ENCODE measurements at places on chromosomes 1 and 21.
A peak's percentile ranks its signal among the peaks of the same experiment; 100 is the strongest.

GRCh38 chr1:154418062-154418921 lies 13.1 kb downstream of the IL6R start:
- DNase-seq: peak; percentile 44

DNA sequence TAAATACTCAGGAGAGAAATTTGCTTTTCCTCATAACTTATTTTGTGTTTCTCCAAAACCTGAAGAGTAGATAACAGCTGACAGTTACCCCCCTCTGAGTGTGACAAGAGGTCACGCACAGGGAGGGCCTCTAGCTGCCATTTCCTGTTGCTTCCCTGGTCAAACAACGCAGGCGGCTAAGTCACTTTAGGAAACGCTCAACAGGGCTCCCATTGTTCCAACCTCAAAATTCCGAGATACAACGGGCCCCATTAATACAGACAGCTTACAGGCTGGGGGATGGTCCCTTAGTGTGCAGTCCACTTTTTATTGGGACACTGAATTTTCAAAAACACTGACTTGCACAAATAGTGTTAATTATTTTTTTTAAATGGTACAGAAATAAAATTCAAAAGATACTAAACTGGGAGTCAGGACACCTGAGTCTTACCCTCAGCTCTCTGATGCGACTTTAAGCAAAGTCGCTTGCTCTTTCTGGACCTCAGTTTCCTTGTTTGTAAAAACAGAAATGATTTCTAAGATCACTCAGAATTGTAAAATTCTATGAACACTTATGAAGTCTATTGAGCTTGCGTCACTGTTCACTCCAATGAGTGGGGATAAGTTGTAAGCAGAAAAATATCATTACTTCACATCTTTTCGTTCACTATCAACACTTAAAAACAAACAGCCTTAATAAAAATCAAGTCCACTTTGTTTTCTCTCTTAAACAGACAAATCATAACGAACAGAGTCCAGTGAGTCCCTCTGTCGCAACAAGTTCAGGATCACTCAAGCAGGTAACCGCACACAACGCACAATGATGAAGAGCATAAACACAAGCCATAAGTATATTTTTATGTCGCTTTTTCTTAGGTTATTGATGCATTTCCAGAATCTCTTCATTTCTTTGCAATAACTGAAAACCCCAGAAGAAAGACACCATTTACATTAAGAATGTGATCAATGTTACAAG lies 13.5 kb downstream of the LZIC start:
- no peak for DNase-seq

GRCh38 chr1:51740652-51741051 lies 123.8 kb downstream of the OSBPL9 start:
- DNase-seq: no peak

DNA sequence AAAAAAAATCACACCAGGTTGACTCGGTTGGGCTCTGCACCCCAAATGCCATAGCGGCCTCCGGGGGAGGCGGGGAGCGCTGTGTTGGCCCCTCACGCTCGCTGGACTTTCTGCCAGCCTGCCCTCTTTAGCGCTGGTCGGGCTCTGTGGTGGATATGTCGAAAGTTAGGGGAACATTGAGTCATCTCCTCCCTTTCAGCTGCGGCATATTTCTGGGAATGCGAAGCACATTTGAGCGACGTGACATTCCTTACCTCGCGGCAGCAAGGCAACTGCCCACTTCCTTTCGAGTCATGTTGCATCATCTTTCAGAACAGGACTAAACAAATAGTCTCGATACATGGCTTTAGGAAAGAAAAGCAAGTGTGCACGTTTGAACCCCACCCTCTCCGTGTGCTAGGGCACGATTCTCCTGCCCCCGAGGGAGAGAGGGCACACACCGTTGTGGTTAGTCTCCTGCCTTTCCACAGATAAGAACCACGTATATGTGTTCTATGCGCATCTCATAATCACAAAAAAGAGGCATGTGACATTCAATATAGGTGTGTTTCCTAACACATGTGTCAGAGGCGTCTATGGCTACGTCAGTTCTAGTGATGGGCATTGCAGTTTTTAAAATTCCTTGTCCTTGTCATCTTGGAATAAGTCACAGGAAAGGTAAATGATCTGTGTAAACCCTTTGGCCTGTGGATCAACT lies 105.9 kb upstream of the SLC45A1 start:
- peak; percentile 82 for DNase-seq

GRCh38 chr21:21046063-21046462 lies 47.9 kb downstream of the NCAM2 start:
- no peak for DNase-seq

Measured in aorta (tissue), 5 donors.